ENCODE measurements at places on chromosomes 1 and 21.
A peak's percentile ranks its signal among the peaks of the same experiment; 100 is the strongest.

GRCh38 chr1:10973956-10974881, 38.2 kb upstream of the TARDBP start:
- DNase-seq = no peak

DNA sequence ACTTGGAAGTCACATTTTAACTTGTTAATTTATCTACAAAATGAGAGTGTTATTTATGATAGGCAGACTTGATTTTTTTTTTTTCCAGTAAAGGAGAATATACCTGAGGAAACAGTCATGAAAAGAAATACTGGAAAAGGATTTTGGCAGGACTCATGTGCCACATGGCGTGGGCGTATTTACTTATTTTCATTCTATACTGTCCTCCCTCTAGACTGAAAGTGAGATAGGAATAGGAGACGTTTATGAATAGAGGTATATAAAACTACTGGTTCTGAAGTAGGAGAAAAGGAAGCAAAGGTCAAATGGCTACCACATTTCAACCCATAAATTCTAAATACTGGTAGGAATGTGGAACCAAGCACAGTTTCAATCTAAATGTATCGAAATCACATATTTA, 94.8 kb upstream of the MPC2 start:
- no peak for DNase-seq

DNA sequence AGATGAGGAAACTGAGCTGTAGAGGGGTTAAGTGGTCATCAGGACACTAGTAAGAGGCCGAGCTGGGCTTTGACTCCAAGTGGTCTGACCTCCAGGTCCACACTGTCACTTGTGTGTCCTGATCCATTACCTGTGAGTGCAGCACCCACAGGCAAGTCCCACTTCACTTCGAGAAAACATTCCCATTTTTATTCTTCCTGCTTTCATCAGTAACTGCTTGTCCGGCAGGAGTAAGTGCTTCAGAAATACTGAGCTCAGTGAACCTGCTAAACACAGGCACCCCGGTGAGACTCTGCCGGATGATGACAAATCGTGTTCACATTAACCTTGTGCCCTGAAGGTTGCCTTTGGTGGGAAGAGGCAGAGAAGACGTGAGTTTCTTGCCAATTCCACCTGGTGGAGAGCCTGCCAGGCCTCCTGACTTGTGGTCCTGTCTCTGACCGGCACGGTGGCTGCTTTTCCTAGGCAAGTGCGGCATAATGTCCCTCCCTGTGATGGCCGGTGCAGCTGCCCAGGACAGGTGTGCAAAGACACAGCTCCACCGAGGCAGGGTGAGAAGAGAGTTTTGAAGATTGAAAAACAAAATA, 29.4 kb downstream of the ZBTB18 start:
- no peak for DNase-seq

GRCh38 chr1:113928941-113929749, at the start of gene HIPK1:
TSS of gene HIPK1 (plus strand) at chr1:113929324.
- DNase-seq = peak; percentile 91

GRCh38 chr1:205933671-205934618, 9.3 kb downstream of the SLC26A9 start:
- peak; percentile 78 for DNase-seq

DNA sequence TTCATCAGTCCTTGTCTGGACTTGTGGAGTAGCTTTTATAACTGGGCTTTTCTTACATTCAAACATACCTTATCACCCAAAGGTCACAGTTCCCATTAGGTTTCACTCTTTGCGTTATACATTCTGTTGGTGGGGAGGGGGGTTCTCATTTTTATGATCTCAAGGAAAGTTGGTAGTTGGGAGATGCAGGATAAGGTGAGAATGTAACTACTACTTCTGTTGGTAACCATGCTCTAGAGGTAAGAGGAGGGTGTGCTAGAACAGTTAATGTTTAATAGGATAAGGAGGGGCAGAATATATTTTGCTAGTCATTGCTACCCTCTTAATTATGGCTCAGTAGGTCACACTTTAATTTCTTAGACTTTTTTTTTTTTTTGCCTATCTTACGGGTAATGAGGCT, 10.7 kb downstream of the YBX1 start:
- no peak for DNase-seq

- peak; percentile 46 for DNase-seq
Measured at GRCh38 chr1:27588256-27589232, 15.4 kb downstream of the AHDC1 start.

DNA sequence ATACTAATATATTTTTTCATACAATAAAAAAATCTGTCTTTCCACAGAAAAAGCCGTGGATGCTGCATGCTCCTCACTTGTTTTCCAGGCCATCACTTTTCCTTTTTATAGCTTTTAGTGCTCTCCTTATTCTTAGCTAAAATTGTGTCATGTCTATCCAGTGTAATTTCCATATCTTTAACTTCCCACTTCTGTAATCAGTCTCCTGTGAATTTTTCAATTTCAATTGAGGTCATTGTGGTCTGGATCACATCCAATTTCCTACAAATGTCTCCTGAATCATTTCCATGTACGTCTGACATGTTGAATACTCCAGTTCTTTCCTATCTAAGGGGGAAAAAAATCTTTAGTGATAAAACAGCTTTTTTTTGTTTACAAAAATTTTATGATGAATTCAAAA, 838.2 kb upstream of the B3GALT2 start:
- DNase-seq = peak; percentile 72

- peak; percentile 56 for DNase-seq
Measured at GRCh38 chr1:188433425-188433824, 1604.7 kb downstream of the PLA2G4A start.

DNA sequence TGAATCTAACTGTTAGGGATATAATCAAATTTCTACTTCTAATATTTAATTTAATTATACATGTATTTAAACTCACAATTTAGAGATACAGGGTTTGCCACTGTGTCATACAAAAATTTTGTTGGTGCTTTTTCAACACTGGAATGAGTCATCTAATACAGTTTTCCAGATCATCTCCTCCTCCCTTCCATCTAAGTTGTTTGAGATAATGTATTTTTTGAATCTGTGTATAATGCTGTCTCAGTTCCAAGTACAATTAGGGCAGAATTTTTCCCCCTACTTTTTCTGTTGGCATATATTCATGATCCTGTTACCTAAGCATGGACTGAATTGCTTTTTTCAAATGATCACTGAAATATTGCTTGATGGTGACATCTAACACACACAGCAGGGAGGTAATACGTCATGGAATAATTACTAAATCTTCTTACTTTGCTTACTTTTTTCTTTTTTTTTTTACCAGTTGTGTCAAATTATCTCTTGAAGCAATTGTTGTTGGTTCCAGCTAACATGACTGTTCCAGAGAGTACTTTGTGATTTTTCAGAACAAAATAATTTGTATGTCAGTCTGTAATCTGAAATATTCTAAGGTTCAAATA, 146.0 kb downstream of the MAGI3 start:
- peak; percentile 70 for DNase-seq

- peak; percentile 28 for DNase-seq
Measured at GRCh38 chr1:81414488-81415015, 386.2 kb upstream of the ADGRL2 start.

- DNase-seq = peak; percentile 33
Measured at GRCh38 chr1:169511316-169512005, 25.7 kb upstream of the SLC19A2 start.

- DNase-seq = no peak
Measured at GRCh38 chr1:167229719-167230385, 9.2 kb downstream of the POU2F1 start.

DNA sequence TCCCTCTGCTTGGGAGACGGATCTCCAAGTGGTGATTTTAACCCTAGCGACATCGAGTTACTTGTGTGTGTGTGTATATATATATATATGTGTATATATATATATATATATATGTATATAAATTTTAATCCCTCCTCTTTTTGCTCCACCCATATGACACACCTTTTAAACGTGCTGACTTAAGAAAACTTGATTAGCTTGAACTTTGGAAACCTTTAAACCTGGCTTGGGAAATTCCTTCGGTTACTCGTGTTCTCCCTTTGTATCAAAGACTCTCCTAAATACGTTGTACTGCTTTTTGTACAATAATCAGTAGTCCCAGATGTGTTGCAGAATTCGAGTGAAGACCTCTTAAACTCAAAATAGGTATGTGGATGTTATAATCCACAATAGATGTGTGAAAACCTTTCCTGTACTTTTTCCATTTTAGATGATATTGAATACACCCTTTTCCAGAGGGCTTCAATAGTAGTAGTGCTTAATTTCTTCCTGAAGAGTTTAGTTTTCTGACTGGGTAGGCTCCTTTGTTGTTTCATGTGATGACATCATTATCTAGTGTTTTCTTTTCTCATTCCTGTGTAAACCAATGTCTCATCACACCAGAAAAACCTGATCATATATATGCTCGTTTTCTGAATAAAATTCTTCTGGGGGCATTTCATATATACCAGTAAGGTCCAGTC, 1.4 kb downstream of the RNF11 start:
- DNase-seq = peak; percentile 74

DNA sequence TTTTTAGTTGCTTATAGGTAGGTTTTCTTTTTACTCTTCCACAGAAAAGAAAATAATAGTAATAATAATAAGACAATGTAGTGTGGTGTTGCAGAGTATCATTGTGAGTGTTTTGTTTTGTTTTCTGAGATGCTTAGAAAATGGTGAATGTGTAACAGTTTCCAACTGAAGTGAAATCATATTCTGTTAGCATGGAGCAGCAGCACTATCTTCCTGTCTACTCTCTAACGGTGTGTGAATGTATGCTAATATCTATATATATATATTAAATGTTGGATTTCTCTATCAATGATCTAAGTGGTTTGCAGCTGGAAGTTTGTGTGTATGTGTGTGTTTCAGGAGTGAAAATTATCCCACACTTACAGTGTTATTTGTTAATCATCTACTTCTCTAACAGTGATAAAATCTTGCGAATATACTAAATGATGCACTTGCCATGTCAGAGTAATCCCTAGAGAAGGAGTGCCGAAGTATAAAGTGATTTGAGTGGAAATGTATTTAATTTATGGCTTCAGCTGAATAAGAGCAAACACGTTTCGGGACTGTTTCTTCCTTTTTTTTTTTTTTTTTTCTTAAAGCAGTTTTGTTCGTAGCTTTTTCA, 377 bp downstream of the SAMD13 start:
- DNase-seq = no peak

- no peak for DNase-seq
Measured at GRCh38 chr1:1761504-1762376, 16.5 kb downstream of the NADK start.
